ENCODE measurements at places on chromosomes 6 and 20.

- no peak for DNase-seq
Observed at GRCh38 chr20:63351811-63352591, 9.1 kb downstream of the CHRNA4 start.

DNA sequence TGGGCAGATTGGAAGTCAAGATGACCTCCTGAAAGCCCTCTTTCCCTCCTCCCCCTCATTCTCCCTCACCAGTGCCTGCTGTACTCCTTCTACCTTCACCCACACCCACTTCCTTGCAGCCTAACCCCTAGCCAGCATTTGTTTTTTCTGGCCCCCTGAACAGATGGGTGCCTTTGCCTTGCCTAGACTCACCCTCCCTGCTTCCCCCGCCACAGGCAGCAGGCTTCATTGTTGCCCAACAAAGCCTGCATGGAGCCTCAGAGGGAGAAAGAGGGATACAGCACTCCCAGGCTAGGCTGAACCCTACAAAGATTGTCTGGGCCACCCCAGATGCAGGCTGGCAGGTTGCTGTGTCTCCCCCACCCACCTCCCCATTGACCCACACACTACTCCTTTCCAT lies 2.7 kb downstream of the MOCS1 start:
- DNase-seq: no peak

DNA sequence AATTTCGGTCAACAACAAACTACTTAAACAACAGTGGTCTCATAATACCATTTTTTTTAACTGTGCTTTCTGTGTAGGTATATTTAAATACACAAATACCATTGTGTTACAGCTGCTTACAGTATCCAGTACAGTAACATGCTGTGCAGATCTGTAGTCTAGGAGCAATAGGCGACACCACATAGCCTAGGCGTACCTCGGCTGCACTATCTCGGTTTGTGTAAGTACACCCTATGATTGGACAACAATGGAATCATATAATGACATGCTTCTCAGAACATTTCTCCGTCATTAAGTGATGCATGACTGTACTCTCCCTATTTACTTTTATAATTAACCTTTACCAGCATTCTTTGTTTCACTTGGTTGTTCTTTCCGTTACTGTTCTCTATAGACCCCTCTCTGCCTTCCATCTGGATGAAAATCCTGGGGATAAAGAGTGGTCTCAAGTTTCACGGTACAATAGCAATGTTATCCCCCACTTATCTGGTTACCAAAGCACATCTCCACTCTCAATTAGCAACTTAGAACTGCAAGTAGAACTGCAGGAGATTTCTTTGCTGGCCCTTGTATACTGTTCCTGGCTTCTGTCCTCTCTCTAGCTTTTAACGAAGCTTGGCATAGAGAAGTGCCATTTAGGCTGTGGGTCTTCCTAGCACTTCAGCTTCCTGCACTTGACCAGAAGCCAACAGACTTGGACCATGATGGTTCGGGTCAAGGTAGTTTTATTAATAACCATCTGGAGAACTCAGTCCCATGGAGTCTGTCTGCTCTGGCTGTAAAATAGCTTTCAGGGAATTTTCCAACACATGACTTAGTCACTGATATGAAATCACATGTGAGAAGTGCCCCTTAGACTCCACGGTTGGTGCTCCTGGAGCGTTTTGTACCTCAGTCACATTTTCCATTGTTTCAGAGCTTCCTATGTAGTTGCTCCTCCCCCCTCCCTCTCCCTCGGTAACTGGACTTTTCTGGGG lies 80.4 kb upstream of the POPDC3 start:
- no peak for DNase-seq

GRCh38 chr6:90190131-90190530 lies 106.5 kb downstream of the BACH2 start:
- DNase-seq: no peak

GRCh38 chr6:21451546-21452013 lies 142.0 kb upstream of the SOX4 start:
- DNase-seq: no peak

- DNase-seq: no peak
Observed at GRCh38 chr6:31969712-31970603, 2.0 kb downstream of the DXO start.

DNA sequence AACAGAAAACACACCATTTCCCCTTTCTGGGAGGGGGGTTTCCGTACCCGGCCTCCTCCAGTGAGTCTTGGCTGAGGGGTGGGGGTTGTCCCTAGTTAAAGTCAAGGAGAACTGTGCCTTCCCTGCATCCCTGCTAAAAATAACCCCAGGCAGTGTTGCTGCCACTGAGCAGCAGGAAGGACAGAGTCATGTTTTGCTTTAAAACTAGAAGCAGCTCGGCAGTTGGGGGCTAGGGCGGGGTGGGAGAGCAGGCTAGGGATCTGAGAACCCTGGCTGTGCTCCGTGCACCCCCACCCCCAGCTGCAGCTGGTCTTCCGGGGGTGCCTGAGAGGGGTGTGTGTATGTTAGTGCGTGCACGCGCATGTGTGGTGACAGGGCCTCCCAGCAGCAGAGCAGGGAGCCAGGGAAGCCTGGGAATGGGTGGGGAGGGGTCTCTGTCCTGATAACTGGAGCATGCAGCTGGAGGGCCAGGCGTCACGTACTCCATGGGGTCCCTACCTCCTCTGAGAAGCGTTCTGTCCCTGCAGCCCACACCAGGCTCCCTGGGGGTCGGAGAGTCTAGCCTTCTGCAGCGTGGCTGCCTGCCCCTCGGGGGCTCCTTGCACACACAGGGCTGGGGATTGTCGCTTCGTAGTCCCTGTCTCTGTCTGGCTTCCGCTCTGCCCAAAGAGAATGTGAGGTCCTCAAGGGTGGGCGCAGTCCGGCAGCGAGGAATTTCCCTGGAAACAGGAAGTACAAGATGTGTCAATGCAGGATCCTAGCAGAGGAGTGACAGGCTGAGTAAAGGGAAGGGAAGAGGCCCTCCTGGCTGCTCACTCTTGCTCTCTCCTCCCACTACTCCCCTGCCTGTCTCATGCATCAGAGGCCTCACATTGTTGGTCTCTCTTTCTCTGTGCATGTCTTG lies 16.8 kb upstream of the ARMC12 start:
- no peak for DNase-seq

- peak; percentile 13 for DNase-seq
Observed at GRCh38 chr6:11353921-11354389, 121.5 kb upstream of the NEDD9 start.

DNA sequence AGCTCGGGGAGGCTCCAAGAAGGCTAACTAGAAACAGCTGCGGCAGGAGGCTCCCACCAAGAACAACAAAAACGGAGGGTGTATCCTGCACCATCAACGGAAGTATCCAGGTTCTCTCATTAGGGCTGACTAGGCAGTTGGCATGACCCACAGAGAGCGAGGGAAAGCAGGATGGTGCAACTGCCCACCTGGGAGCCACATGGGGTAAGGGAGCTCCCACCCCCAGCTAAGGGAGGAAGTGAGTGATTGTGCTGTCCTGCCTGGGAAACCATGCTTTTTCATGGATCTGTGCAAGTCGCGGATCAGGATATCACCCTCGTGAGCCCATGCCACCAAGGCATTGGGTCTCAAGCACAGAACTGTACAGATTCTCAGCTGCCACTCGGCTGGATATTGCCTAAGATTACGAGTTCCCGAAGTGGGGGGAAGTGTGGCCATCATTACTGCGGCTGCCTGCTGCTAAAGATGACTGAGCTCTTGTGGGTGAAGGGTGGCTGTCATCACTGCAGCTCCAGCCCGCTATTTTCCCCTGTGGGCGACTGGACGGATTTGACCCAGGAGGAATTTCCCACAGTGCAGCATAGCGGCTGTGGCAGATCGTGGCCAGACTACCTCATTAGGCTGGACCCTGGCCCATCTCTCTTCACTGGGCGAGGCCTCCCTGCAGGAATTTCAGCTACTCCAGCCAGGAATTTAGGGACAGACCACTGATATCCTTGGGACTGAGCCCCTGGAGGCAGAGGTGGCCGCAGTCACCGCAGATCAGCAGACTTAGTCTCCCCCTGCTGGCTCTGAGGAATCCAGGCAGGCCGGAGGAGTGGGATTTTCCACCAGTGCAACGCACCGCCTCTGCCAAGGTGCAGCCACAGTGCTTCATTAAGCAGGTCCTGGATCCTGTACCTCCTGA lies 515.7 kb downstream of the FRK start:
- DNase-seq: no peak

DNA sequence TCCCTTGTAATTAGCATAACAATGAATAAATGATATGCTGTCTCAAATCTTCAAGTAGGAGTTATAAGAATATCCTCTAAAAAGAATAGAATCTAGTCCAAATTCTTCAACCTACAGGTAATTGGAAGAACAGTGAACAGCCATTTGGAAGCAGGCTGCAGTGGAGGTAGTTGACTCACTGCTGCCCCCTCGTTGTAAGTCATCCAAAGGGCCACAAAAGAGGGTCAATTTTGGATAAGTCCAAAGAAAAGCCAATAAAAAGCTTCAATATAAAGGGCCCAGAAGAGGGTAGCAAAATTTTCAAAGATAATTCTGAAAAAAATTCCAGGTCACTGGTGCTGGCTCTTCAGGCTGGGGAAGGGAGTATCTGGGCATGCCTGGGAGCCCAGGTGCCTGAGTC lies 60.8 kb upstream of the SSTR4 start:
- DNase-seq: no peak

DNA sequence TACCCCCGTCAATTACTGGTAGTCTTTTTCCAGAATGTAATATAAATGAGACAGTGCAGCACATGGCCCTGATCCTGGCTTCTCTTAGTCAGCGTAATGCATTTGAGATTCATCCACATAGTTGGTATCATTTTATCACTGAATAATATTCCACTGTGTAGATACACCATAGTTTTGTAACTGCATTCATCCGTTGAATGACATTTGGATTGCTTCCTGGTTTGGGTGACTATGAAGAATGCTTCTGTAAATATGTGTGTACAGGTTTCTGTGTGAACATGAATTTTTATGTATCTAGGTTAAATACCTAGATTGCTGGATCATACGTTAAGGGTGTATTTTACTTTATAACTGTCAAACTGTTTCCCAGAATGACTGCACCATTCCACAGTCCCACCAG lies 62.6 kb upstream of the STMND1 start:
- no peak for DNase-seq
